PC-3 (cell line): ENCODE measurements at places on chromosomes 3 and 15. TPM values are rescaled to one million over a fixed set of nuclear protein-coding genes. Genes with fewer than 3 reads are reported as not detected.

ABHD6 gene
- total RNA-seq, result 11.6 and 13.4 TPM in 2 replicates

TMOD2 gene
- 0.95 and 1.4 TPM in 2 replicates for total RNA-seq

BCL2A1 gene
- total RNA-seq, result 16.9 and 21.1 TPM in 2 replicates

TMEM207 gene
- total RNA-seq, result not detected in 2 replicates

GRCh38 chr3:157443905-157444796 lies 7.5 kb downstream of the PTX3 start:
- no peaks in the 10 kb centered on the region for H3K27me3 ChIP-seq
- H3K36me3 ChIP-seq, result peaks cover 10% of the 10 kb centered on the region; the same call in 1 of the 2 replicates
- no peak overlapping the region for H3K4me3 ChIP-seq
- H3K4me1 ChIP-seq, result peaks cover 21% of the 10 kb centered on the region
- no peak for DNase-seq

DNA sequence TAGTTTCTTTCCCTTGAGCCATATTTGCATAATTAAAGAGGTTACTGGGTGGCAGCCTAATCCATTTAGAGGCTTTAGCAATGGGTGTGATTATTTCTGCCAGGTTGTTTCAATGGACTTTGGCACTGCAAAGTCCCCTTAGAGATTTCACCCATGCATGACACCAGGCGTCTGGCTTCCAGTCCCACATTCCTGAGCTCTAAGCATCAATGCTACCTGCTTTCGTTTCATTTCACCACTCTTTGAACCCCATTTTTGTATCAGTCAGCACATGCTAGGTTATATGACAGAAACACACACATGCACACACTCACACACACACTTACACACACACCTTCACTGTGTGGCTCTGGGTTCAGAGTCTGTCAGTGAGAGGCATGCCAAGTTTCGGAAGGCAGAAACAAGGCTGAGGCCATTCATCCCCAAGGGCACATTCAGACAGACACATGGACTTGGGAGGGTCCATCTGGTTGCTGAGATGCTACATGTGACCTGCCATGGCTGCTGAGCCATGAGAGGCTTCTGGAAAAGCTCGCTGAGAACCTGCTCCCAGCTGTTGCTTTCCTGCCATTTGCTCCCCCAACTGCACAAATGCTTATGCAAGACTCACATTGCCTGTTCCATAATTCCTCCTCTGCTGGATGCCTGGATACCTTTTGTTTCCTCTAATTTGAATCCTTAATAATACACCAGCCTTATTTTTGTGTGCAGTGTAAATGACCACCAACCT lies 354.1 kb downstream of the GABRG3 start:
- no peak overlapping the region for H3K27ac ChIP-seq
- DNase-seq, result no peak
- H3K4me1 ChIP-seq, result no peaks in the 10 kb centered on the region
- H3K27me3 ChIP-seq, result no peaks in the 10 kb centered on the region
- H3K36me3 ChIP-seq, result no peaks in the 10 kb centered on the region

GRCh38 chr3:31465999-31466398 lies 66.7 kb upstream of the STT3B start:
- no peaks in the 10 kb centered on the region for H3K27me3 ChIP-seq
- H3K36me3 ChIP-seq, result no peaks in the 10 kb centered on the region
- no peak overlapping the region for H3K4me3 ChIP-seq
- no peaks in the 10 kb centered on the region for H3K4me1 ChIP-seq
- DNase-seq, result peak; percentile 16

GRCh38 chr3:134330883-134331810 lies 43.1 kb downstream of the AMOTL2 start:
- peaks cover 41% of the 10 kb centered on the region for H3K4me1 ChIP-seq
- no peak overlapping the region for H3K27ac ChIP-seq
- H3K27me3 ChIP-seq, result no peaks in the 10 kb centered on the region
- H3K4me3 ChIP-seq, result no peak overlapping the region

DNA sequence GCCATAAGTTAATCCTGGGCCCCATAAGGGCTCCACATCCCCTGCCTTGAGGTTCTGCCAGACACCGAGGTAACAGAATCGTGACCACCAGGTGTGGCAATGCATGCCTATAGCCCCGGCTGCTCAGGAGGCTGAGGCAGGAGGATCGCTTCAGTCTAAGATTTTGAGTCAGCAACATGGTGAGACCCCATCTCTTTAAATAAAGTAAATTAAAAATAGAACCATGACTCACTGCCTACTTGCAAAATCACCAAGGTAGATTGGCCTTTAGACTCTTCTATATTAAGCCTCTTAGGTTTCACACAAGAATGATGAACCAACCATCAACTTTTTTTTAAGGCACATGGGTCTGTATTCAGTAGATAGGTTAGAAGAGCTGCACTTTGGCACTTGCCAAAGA lies 9.7 kb downstream of the WDR5B start:
- no peaks in the 10 kb centered on the region for H3K27me3 ChIP-seq
- no peaks in the 10 kb centered on the region for H3K4me1 ChIP-seq
- peaks cover 52% of the 10 kb centered on the region; the same call in 1 of the 2 replicates for H3K36me3 ChIP-seq
- DNase-seq, result no peak

- peaks cover 59% of the 10 kb centered on the region for H3K36me3 ChIP-seq
- peak; percentile 58 for DNase-seq
- H3K4me1 ChIP-seq, result no peaks in the 10 kb centered on the region
- H3K27me3 ChIP-seq, result no peaks in the 10 kb centered on the region
- no peak overlapping the region for H3K4me3 ChIP-seq
- H3K27ac ChIP-seq, result no peak overlapping the region
These were observed 8.5 kb downstream of the CRBN start for GRCh38 chr3:3170998-3171397.

GRCh38 chr3:135325726-135326235 lies 530.7 kb downstream of the EPHB1 start:
- H3K4me1 ChIP-seq, result no peaks in the 10 kb centered on the region
- H3K27me3 ChIP-seq, result 0 out of 2 replicates have a peak, but pooled peaks cover 9% of the 10 kb centered on the region
- H3K4me3 ChIP-seq, result no peak overlapping the region
- no peaks in the 10 kb centered on the region for H3K36me3 ChIP-seq
- no peak for DNase-seq
- no peak overlapping the region for H3K27ac ChIP-seq

DNA sequence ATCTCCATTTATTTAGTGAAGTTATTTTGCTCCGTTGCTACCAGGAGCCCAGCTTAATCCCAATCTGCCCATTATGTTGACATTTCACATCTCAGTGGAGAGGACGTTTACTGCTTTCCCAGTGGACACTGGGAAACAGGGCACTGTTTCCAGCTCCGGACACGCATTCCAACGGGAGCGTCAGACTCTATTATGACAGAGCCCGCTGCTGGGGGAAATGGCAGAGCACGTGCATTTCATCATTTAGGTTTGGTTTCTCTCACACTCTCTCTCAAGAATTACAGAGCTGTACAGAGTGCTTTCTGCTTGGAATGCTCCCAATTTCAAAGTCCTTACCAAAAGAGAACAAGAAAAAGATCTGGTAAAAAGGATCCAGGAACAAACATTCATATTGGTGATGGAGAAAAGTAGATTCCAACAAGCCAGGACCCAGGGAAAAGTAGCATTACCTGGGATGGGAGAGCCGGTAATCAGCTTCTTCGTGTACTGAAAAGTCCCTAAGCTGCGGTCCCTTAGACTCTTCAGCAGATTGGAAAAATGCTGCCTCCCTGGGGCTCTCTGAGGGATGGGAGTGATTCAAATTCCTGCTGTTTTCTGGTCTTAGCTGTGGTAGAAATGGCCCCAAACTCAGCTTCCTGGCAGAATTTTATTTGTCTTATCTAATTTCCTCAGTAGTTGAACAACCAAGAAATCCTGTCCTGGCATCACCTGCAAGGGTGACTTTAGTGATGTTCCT lies 136.0 kb upstream of the THBS1 start:
- H3K27me3 ChIP-seq, result no peaks in the 10 kb centered on the region
- no peak overlapping the region for H3K4me3 ChIP-seq
- H3K36me3 ChIP-seq, result no peaks in the 10 kb centered on the region
- H3K4me1 ChIP-seq, result 0 out of 2 replicates have a peak, but pooled peaks cover 4% of the 10 kb centered on the region
- no peak for DNase-seq
- no peak overlapping the region for H3K27ac ChIP-seq
